HFFc6 (cell line): ENCODE measurements at places on chromosomes 6 and 20.

DNA sequence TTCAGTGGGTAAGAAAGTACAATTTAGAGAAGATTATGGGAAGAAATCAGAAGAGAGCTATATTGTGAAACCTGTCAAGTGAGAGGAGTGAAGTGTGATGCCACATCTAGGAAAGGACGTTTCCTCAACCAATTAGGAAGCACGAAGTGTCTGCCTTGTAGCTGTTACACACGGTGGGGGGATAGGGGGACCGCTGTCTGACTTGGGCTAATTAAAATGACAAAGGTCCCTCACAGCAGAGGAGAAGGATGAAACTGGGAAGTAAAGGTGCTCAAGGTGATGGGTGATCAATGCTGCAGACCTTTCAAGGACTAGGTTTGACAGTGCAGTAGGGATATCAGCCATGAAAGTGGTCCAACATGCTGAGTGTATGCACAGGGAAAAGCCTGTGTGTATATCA is 181.1 kb upstream of the PRSS16 start:
- H3K36me3 ChIP-seq = no peaks in the 10 kb centered on the region
- no peaks in the 10 kb centered on the region for H3K4me1 ChIP-seq
- DNase-seq = no peak
- no peak overlapping the region for H3K4me3 ChIP-seq
- H3K27me3 ChIP-seq = peaks cover 14% of the 10 kb centered on the region
- no peak overlapping the region for H3K27ac ChIP-seq

GRCh38 chr20:47768016-47768824 is 17.1 kb downstream of the SULF2 start:
- H3K27me3 ChIP-seq = peaks cover 26% of the 10 kb centered on the region
- no peak for DNase-seq
- no peak overlapping the region for H3K4me3 ChIP-seq

DNA sequence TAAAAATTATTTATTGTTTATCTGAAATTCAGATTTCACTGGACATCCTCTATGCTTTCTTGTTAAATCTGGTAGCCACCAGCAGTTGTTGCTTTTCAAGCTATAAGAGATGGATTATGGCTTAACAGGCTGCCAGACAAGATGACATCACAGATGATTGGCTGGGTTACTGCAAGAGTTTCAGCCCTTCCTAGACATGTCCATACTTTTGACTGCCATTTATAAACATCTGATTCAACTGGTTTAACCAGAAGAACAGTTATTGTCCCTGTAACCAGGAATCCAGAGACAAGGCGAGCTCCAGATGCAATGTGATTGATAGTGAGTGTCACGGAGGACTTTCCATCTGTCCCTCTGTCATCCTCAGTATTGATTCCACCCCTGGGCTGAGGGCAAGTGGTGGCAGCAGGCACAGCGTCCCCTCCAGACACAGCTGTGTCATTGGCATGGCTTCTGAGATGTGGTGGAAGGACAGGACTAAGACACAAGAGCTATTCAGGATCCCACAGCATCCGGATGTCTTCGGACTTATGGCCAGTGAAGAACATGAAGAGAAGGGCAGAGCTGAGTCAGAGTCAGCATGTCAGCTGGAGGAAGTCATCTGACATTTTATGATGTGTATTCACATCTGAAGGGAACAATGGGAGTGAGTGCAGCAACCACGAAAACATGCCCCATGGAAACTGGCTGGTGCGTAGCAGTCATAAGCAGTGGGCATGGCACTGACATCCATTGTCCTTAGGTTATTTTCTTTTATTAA is 284.5 kb upstream of the CDYL start:
- H3K27ac ChIP-seq = no peak overlapping the region
- H3K4me3 ChIP-seq = no peak overlapping the region
- peaks cover 24% of the 10 kb centered on the region for H3K36me3 ChIP-seq
- peaks cover 15% of the 10 kb centered on the region for H3K4me1 ChIP-seq
- H3K27me3 ChIP-seq = peaks cover 4% of the 10 kb centered on the region
- DNase-seq = no peak

DNA sequence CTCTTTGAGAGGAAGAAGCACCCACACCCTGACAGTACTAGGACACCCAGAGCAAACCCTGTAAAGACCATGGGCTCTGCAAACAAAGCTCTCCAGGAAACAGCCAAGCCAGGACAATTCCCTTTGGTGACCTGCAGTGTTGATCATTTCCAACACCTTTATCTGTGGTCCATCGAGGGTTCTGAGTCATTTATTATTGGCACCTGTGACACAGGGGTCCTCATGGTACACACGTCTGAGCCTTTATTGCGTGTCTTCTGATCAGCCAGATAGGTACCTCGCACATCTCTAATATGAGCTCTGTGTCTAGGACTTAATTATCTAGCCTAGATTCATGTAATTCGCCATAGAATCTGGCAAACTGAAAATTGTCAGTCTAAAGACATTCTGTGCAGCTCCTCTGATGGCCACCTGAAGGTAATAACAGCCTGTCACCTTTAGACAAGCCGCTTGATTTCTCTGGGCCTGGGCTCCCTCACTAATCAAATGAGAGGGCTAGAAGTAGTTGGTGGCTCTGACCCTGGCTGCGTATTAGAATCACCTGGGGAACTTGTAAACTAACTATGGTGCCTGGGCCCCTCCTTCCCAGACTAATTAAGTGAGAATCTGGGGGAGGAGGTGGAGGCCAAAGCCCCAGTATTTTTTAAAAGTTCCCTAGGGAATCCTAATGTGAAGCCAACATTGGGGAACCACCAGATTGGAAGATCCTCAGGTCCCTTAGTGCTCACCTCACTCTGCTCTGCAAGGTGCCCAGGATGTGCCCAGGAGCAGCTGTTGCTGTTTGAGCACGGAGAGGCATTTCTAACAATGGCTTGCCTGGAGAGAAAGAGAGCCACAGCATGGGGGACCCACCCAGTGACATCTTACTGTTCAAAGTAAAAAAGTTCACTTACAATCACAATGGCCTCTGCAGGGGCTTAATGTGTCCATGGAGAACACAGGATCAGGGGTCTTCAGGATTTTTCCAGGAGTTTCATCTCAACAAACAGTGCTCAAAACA is 122.0 kb upstream of the ARID1B start:
- H3K27me3 ChIP-seq = peaks cover 16% of the 10 kb centered on the region
- no peaks in the 10 kb centered on the region for H3K36me3 ChIP-seq
- H3K4me3 ChIP-seq = no peak overlapping the region
- no peak overlapping the region for H3K27ac ChIP-seq
- H3K4me1 ChIP-seq = peaks cover 15% of the 10 kb centered on the region

- H3K27ac ChIP-seq = no peak overlapping the region
- peaks cover 7% of the 10 kb centered on the region for H3K4me1 ChIP-seq
- no peaks in the 10 kb centered on the region for H3K36me3 ChIP-seq
- no peak overlapping the region for H3K4me3 ChIP-seq
Measured at GRCh38 chr20:41669708-41670263, 51.6 kb upstream of the CHD6 start.

GRCh38 chr20:11496380-11496779 is 421.3 kb upstream of the BTBD3 start:
- peaks cover 2% of the 10 kb centered on the region; the same call in 1 of the 2 replicates for H3K27me3 ChIP-seq
- no peak overlapping the region for H3K27ac ChIP-seq
- no peak for DNase-seq

- no peaks in the 10 kb centered on the region for H3K4me1 ChIP-seq
- H3K36me3 ChIP-seq = no peaks in the 10 kb centered on the region
- H3K27ac ChIP-seq = no peak overlapping the region
Measured at GRCh38 chr20:64161356-64162238, 2.7 kb upstream of the MYT1 start.

DNA sequence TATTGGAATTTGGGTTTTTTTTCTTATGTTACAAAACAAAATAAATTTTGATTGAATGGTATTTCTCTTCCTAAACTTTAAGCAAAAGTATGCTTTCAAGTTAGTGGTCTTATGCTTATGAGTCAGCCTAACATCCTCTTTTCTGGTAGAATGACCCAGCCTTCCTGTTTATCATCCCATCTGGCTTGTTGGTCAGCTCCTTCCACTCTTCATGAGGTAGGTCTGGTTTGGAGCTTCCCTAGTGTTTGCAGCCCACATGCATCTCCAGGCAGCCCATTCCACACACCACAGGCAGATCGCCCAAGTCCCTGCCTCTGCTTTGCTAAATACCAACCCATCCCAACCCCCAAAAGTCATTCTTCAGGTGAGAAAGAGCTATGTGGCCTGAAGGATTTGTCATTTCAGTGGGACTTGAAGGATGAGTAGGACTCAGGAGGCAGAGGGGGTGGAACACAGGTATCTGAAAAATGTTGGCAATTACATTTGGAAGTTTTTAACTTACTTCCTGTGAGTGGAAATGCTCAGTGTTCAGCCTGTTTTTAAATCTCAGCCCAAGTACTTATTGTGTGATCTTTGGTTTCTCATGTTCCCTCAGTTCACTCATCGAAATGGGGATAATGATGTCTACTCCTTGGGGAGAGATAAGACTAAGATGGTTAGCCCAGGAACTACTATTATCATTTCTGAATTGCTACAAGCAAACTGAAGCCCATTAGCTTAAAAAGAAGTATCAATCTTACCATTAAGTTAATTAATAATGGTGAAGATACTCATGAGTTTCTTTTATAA is 294.0 kb downstream of the ADGB start:
- H3K27ac ChIP-seq = peak overlapping the region; percentile 53
- peaks cover 11% of the 10 kb centered on the region for H3K36me3 ChIP-seq
- peaks cover 44% of the 10 kb centered on the region for H3K4me1 ChIP-seq
- no peaks in the 10 kb centered on the region; the same call in 1 of the 2 replicates for H3K27me3 ChIP-seq
- DNase-seq = peak; percentile 67
- no peak overlapping the region; the same call in 1 of the 2 replicates for H3K4me3 ChIP-seq

DNA sequence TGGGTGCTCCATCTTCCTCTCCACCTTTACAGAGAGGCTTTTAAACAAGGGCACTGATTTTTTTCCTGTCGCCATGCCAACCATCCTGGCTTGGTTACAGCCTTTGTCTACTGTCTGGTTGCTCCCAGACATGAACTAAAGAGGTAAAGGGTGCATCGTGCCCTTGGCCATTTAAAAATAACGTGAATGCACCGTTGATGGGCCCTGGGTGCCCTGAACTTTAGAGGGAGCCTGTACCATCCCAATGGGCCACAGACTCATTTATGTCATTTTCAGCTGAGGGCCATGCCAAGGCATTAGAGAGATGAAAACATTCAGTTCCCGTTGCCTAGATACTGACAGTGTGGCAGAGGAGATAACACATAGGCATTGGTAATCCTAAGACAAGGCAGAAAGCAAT is 23.3 kb downstream of the TMC2 start:
- no peaks in the 10 kb centered on the region for H3K36me3 ChIP-seq
- H3K4me1 ChIP-seq = no peaks in the 10 kb centered on the region
- no peak overlapping the region for H3K27ac ChIP-seq
- DNase-seq = no peak
- H3K27me3 ChIP-seq = peaks cover 50% of the 10 kb centered on the region
- no peak overlapping the region for H3K4me3 ChIP-seq

- H3K4me3 ChIP-seq = no peak overlapping the region
- no peaks in the 10 kb centered on the region for H3K36me3 ChIP-seq
- no peaks in the 10 kb centered on the region for H3K4me1 ChIP-seq
- no peak for DNase-seq
- H3K27me3 ChIP-seq = peaks cover 2% of the 10 kb centered on the region; the same call in 1 of the 2 replicates
Measured at GRCh38 chr20:40435146-40435895, 253.7 kb downstream of the MAFB start.

- H3K27ac ChIP-seq = no peak overlapping the region
- DNase-seq = no peak
- H3K27me3 ChIP-seq = peaks cover 16% of the 10 kb centered on the region
- H3K4me3 ChIP-seq = no peak overlapping the region
Measured at GRCh38 chr6:70394518-70395300, 18.6 kb upstream of the FAM135A start.

- peaks cover 46% of the 10 kb centered on the region for H3K4me1 ChIP-seq
- H3K27me3 ChIP-seq = no peaks in the 10 kb centered on the region; the same call in 1 of the 2 replicates
- H3K36me3 ChIP-seq = peaks cover 12% of the 10 kb centered on the region
- no peak overlapping the region for H3K4me3 ChIP-seq
- H3K27ac ChIP-seq = no peak overlapping the region
- DNase-seq = no peak
Measured at GRCh38 chr6:16425881-16426615, 187.7 kb downstream of the GMPR start.

DNA sequence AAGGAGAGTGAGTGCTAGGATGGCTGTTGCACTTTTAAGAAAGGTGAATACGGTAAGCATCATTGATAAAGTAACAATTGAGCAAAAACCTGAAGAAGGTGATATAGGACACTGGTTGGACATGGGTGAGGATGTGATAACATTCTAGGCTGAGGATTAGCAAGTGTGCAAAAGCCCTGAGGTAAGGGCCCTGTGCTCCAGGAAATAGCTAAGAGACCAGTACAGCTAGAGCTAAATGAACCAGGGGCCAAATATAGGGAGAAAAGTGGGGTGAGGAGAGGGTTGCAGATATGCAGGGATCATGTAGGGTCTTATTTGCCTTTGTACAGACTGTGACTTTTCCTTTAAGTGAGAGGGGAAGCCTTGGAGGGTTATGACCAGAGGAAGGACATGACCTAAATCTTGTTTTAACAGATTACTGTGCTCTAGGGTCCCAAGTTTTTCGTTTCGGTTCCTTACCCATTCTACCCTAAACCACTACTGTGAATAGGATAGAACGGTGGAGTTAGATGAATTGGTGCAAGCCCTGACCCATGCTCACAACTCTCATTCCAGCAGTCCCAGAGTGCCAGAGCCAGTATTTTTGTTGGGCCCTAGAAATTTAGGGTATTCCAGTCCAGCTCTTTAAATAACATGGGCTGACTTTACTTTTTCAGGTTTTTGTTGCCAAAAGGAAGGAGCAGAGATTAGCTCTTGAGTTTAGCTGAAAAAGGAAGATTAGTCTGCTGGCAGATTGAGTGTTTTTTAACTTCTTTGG is 10.7 kb downstream of the MAPK14 start:
- no peak overlapping the region for H3K4me3 ChIP-seq
- DNase-seq = no peak
- peaks cover 50% of the 10 kb centered on the region for H3K4me1 ChIP-seq
- no peak overlapping the region for H3K27ac ChIP-seq
- no peaks in the 10 kb centered on the region for H3K36me3 ChIP-seq
- no peaks in the 10 kb centered on the region for H3K27me3 ChIP-seq

DNA sequence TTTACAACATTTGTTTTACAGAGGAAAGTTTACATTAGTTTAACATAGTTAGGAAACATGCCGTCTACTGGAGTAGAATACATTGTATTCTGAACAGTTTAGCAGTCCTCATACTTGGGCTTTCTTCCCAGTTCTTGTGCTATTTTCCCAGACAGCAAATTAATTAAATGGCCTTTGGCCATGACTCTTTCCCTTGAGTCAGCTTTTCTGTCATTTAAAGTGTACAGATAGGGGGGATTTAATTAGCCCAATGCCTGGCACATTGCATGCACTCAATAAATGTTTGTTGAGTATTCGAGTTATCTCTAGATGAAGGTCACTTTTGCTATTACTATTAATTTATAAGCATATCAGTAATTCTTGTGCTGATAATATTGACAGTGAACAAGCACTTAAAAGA is 1.6 kb downstream of the TMEM244 start:
- DNase-seq = peak; percentile 39
- no peaks in the 10 kb centered on the region for H3K27me3 ChIP-seq
- H3K36me3 ChIP-seq = no peaks in the 10 kb centered on the region
- peaks cover 62% of the 10 kb centered on the region for H3K4me1 ChIP-seq

GRCh38 chr6:52603000-52603795 is 26.3 kb upstream of the TRAM2 start:
- peaks cover 4% of the 10 kb centered on the region for H3K36me3 ChIP-seq
- DNase-seq = peak; percentile 58
- H3K4me1 ChIP-seq = peaks cover 61% of the 10 kb centered on the region

- H3K36me3 ChIP-seq = no peaks in the 10 kb centered on the region
- no peak for DNase-seq
- no peak overlapping the region for H3K27ac ChIP-seq
- no peaks in the 10 kb centered on the region for H3K27me3 ChIP-seq
- H3K4me1 ChIP-seq = no peaks in the 10 kb centered on the region
- no peak overlapping the region for H3K4me3 ChIP-seq
Measured at GRCh38 chr6:166375013-166375412, 7.7 kb downstream of the MPC1 start.
